ENCODE measurements at places on chromosomes 5 and 9.

DNA sequence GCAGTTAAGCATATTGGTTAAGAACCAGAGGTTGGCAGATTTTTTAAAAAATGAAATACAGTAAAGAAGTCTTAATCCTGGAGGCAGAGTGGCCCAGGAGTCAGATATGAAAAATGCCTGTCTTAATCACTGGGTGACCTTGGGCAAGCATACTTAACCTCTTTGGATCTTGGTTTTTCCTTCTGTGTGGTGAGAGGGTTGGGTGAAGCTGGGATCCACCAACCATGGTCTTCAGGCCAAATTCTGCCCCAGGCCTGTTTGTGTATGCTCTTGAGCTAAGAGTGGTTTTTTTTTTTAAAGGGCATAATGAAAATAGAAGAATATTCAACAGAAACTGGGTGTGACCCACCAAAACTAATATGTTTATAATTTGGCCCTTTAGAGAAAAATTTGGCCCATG, 20.0 kb upstream of the TEX48 start:
- no peak for DNase-seq

DNA sequence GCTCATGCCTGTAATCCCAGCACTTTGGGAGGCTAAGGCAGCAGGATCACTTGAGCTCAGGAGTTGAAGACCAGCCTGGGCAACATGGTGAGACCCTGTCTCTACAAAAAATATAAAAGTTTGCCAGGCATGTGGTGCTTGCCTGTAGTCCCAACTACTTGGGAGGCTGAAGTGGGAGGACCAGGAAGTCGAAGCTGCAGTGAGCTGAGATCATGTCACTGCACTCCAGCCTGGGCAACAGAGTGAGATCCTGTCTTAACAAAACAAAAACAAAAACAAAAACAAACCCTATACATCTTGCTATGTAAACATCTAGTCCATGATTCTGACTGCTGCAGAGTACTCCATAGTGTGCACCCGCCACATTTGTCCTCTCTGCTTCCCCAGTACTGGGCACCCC, 19.8 kb upstream of the PPP2CA start:
- DNase-seq, result no peak

DNA sequence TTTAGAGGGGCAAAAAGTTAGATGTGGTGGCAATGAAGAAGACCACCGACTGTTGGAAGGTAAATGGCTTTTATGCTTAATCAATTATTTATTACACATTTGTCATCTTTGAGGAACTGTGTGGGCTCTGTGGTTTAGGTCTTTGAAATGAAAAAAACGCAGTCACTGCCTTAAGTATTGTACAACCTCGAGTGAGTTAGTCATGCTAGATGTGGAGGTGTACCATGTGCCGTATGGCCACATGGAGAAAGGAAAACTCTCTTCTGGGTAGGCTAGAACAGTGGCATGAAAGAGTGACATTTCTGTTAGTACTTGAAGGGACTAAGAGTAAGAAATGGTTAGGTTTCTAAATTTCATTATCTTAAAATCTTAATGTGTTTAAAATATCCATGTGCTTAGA, 166.1 kb downstream of the HACD4 start:
- no peak for DNase-seq

GRCh38 chr5:14665949-14666348, 1.4 kb downstream of the OTULIN start:
- DNase-seq, result no peak

GRCh38 chr5:167565189-167565954, 726.1 kb upstream of the WWC1 start:
- DNase-seq, result no peak

DNA sequence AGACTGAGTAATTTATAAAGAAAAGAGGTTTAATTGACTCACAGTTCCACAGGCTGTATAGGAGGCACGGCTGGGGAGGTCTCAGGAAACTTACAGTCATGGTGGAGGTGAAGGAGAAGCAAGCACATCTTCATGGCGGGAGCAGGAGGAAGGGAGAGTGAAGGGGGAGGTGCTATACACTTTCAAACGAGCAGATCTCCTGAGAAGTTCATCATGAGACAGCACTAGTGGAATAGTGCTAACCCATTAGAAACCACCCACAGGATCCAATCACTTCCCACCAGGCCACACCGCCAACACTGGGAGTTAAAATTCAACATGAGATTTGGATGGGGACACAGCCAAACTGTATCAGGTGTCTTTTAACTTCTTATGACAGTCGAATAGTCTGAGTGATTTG, 1459.3 kb upstream of the ACO1 start:
- no peak for DNase-seq

DNA sequence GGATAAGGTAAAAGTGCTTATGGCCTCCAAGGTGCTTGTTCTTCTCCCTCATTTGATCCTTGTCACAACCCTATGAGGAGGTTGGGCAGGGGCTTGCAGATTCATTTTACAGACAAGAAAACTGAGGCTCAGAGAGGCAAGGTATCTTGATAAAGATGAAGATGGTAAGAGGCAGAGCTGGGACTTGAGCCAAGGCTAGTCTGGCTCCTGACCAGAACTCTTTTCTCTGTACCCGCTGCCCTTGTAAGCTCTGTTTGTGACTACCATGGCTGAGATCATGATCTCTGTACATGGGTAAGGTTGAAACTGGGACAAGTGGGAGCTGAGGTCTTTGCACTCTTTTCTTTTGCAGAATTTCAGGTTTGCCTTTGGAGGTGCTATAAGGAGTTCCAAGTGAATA, 33.6 kb downstream of the SEC61B start:
- DNase-seq, result no peak

DNA sequence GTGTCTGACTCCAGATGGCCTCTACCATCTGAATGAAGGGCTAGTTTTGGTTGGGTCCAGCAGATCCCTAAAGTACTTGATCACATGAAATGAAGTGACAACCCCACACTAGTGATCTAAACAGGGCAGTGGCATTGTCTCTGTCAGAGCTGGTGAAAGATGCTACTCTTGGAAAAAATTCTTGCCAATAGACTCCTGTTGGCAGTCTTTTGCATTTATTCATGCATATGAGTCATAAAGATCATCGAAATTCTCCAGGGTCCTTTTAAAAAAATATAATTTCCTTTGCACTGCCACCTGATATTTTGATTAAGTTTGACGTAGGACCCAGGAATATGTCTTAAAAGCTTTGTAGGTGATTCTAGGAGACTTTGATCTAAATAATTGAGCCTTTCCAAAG, 135.1 kb upstream of the ELL2 start:
- no peak for DNase-seq

GRCh38 chr9:26500471-26500870, 392.1 kb downstream of the CAAP1 start:
- no peak for DNase-seq

DNA sequence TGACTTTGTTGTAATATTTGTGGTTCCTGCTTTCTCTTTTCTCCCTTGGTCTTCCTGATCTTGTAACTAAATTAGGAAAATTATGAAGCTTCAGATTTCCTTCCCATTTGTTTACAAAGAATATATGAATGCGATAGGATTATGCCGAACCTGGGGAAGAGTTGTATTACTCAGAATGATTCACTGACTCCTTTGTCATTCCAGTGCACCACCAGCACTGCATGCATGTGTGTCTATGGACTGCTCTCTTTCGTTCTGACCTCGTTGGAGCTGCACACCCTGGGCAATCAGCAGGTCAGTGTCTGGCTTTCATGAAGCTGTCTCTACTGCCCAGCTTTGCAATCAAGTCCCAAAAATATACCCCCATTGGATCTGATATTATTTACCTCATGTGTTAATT, 25.5 kb downstream of the NUP188 start:
- DNase-seq, result no peak

GRCh38 chr5:96548905-96549304, 113.3 kb upstream of the CAST start:
- no peak for DNase-seq

- DNase-seq, result no peak
These were observed 184.8 kb upstream of the CD180 start for GRCh38 chr5:67381236-67381880.

- no peak for DNase-seq
These were observed 268.2 kb upstream of the RFX3 start for GRCh38 chr9:3793971-3794383.

DNA sequence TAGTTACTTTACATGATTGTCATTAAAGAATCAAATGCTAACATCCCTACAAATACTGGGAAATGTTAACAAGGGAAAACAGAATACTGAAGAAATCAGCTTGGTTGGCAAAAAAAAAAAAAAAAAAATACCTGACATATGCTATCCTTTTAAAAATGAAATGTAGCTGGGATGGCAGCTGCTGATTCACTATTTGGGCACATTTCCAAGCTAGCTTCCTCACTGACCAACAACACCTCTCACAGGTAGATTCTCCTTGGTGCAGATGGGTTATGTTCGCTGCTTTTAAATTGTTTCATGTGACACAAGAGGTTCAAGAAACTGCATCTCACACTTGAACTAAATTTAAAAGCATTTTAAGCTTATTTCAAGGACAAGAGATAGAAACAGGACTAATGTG, 6.1 kb upstream of the PRUNE2 start:
- no peak for DNase-seq

- DNase-seq, result no peak
These were observed 109.6 kb downstream of the PIK3R1 start for GRCh38 chr5:68325065-68325580.

- DNase-seq, result no peak
These were observed 20.2 kb downstream of the UBE2R2 start for GRCh38 chr9:33837138-33837537.

- DNase-seq, result no peak
These were observed 37.5 kb downstream of the SPOCK1 start for GRCh38 chr5:137461391-137462264.
